HS-27A (cell line): ENCODE measurements at places on chromosomes 5 and 9.

DNA sequence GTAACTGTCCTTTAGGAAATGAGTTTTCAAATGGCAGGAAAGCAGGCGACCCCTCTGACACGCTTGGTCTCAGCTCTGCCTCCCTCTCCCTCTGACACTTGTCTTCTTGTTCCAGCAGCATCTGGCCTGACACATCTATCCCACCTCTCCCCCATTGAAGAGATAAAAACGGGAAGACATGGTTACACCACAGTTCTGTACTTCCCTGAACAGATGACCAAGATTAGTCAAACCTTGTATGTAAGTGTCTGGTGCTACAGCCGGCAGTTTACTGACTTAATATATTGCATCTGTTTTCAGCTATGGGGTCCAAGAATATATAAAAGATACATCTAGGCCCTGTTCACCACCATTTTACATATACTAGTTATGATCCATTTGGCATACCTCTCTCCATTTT lies 29.6 kb upstream of the MLLT3 start:
- no peak for DNase-seq

DNA sequence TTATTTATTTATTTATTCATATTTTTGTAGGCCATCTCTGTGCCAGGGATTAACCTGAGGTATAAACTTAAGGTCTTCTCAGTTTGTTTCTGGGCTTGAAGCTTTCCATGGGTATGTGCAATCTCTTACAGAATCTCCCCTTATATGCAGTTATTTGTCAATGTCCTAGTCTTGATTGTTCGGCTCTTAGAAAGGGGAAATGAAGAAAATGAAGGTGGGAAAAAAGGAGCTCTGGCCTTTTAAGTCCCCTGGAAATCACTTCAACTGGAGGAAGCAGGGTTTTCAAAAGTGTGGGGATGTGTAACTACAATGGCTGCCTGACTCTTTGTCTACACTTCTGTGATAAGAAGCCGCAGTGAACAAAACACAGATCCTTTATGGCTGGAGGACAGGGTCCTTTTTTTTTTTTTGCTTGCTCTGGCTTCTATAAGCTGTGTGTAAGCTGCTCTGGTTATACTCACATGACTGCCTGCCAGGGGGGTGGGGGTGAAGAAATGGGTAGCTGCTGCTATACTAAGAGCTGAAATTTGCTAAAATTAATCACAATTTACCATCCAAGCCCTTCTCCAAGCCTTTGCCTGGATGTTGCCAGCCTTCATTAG lies 33.7 kb downstream of the CENPP start:
- no peak for DNase-seq

GRCh38 chr5:72115296-72115695 lies 8.0 kb downstream of the MAP1B start:
- DNase-seq: no peak

DNA sequence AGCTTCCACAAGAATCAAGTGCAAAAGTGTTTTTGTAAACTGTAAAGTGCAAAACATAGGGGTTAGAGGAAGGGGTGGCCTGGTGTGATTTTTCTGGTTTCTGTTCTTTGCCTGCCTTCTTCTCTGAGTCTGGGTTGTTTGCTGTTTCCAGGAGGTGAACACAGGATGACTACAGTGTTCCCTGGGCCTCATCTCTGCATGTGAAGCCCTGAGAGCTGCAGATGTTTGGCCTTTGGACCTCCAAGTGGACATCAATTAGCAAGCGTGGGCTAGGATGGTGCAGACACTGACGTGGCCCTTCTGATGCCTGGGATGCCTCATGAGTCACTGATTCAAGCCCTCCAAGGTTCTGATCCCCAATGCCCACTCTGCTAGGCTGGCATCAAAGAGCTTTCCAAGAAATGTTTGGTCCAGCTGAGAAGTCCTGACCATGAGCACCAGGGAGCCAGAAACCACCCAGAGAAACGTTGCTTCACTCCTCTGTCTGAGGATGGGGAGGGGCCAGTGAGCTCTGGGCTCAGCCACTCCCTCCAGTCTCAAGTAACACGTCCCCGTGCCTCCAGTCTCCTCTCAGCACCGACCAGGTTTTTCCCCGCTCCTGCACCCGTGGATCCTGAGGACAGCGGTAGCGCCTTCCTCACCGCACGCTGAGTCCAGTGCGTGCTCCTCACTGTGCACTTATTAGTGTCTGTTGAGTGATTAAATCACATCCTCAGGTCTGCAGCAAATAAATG lies 7.6 kb downstream of the IL9 start:
- no peak for DNase-seq

DNA sequence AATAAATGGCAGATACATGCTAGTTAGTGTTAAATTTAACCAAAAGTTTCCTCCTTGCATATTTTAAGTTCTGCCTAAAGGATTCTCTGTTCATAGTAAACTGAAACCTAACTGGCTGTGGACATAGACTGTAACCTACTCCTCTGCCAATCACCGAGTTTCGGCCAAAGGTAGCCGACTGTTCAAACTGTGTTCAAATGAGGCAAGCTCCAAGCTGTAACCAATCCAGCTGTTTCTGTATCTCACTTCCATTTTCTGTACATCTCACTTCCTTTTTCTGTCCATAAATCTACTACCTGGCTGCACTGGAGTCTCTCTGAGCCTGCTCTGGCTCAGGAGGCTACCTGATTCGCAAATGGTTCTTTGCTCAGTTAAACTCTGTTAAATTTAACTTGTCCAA lies 44.1 kb downstream of the KCNV2 start:
- DNase-seq: no peak

DNA sequence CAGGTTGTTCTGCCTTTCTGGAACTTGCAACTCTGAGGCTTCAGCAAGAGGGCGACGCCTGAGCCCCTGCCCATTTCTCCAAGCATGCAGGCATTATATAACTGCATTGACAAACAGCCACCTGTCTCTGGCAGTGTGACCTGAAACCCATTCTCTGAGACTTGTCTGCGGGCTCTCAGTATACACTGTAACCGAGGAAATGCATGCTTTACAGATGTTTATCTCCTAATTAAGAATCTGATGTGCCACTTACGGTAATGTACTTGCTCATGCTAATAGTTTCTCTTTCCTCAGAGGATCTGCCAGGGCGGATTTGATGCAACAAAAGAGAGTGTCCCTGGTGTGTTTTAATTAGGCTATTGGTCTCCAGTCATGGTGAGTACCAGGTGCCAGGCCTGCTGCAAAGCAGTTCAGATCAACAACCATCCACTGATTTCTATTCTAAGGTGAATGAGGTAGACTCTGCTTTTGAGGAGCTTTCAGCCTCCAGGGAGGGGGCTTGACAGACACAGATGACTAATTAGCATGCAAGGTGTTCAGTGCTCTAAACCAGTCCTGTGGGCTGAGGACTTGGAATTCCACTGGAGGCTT lies 593.7 kb upstream of the KLF4 start:
- DNase-seq: no peak

- DNase-seq: no peak
Observed at GRCh38 chr5:98804066-98804465, 30.6 kb downstream of the RGMB start.

DNA sequence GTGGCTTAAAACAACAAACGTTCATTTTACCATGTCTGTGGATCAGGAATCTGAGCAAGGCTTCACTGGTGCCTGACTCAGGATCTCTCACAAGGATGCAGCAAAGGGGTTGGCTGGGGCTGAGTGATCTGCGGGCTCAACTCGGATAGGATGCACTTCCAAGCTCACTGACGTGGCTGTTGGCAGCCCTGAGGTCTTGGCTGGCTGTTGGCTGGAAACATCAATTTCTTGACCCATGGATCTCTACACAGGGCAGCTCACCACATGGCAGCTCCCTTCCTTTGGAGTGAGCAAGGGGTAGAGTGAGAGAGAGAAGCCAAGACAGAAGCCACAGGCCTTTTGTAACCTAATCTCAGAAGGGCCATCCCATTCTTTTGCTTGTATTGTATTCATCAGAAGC lies 202.1 kb downstream of the NXNL2 start:
- no peak for DNase-seq

GRCh38 chr5:92505145-92505544 lies 1075.9 kb downstream of the NR2F1-AS1 start:
- DNase-seq: no peak

DNA sequence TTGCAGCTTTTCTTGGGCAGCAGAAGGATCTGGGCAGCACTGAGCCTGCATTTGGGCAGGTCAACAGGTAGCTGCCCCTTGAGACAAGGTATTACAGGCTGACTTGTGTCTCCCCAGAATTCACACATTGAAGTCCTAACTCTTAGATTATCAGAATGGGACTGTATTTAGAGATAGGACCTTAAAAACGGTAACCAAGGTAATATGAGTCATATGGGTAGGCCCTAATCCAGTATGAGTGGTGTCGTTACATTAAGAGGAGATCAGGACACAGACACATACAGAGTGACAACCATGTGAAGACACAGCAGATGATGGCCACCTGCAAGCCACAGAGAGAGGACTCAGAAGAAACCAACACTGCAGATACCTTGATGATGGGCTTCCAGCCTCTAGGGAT lies 3.2 kb downstream of the C1QTNF2 start:
- no peak for DNase-seq

DNA sequence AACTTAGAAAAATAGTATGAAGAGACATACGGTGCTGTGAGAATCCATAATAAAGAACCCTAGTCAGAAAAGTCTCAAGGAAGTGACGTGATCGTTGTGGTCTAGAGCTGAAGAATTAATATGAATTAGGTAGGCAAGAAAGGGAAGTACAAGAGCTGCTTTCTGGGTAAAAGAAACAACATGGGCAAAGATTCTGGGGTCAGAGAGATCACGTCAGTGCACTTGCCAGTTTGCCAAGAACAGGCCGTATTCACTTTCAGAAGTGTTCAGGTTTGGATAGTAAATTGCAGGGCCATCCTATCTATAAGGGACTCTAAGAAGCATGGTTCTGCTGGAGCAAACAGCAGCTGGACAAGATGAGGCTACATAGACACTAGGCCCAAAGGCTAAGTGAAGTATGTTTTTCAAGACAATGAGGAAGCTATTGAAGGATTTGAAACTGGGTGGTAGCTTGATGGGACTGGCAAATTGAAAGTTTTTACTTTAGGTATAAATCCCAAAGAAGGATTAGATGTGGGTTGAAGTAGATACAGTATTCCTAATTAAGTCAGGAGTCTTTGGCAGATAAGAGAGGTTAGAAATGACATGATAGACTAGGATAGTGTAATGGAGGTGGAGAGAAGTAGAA lies 4.8 kb upstream of the CHD1 start:
- no peak for DNase-seq

DNA sequence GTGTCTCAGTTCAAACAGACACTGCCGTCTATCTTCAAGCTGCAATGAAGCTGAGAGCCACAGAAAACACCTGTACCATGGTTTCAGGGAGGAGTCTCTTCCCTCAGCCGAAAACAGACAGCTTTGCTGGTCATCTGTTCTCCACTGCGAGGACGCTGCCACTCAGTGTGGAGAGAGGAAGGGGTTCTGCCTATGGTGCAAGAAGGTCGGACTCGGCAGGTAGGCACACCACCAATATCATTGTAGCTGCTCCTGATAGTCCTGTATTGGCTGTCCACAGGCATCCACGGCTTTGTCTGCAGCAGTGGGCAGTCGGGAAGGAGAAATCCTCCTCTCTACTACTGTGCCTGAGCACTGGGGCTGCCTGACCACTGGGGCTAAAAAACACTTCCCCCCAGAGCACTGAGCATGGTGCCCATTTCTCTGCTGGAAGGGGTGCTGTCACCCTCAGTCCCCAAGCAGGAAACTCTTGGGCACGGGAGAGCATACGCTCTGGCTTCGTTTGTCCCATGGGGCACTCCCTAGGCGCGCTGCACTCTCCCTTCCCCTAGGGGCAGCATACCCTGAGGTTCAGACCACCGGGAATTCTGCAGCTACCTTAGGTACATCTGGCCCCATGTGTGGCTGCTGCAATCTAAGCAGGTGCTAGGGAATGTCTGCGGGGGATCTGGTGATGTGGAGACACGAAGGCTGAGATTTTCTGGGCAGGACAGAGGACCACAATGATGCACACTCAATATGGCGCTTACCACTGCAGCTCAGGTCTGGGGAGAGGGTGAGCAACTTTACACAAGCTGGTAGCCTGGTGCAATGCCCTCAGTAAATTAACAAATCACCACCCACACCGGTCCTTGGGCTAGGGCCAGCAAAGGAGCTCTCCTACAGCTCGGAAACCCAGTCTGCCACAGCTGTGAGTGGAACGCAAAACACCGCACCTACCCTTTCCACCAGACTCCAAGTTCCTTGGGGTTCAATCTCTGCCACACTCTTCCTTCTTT lies 880.9 kb upstream of the SEMA6A start:
- no peak for DNase-seq

DNA sequence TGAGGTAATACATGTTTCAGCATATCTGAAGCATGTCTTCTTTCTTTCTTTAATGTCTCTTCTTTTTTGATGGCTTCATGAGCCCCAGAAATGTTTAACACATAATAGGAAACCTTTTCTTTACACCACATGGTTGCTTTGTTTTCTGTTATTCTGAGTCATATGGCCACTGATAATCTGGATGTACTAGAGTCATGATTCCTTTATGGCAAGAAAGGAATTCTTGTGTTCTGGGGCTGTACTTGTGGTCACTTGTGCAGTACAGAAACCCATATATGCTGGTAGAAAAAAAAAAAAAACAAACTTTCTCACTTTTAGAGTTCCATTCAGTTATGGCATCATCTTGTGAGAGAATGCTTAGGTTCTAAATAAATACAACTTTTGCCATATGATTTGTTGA lies 1669.3 kb upstream of the CDH9 start:
- DNase-seq: no peak

- no peak for DNase-seq
Observed at GRCh38 chr9:85137696-85138095, 468.2 kb downstream of the NTRK2 start.

GRCh38 chr9:94156348-94157049 lies 72.2 kb downstream of the PTPDC1 start:
- DNase-seq: no peak

GRCh38 chr5:140111011-140111858 lies 2.7 kb upstream of the PURA start:
- no peak for DNase-seq

- DNase-seq: no peak
Observed at GRCh38 chr5:74369173-74369572, 271.4 kb downstream of the ENC1 start.

- DNase-seq: no peak
Observed at GRCh38 chr9:37769306-37769705, 15.6 kb downstream of the EXOSC3 start.

DNA sequence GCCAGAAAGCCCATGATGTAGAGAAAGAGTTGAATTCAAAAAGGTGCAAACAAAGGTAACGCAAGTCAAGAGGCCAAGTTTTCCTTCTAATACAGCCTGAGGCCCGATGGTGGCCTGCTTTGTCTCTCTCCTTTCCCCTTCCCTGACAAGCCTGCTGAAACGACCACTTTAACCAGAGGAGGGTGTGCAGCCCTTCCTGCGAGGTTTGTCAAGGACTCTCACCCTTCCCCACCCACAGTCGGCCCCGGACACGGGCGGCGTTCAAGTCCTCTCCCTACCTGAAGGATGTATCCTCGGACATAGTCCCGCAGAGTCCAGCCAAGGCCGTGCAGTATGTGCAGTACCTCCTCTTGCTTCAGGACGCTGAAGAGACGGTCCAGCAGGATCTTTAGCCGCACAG lies 318.2 kb downstream of the BNC2 start:
- DNase-seq: no peak

DNA sequence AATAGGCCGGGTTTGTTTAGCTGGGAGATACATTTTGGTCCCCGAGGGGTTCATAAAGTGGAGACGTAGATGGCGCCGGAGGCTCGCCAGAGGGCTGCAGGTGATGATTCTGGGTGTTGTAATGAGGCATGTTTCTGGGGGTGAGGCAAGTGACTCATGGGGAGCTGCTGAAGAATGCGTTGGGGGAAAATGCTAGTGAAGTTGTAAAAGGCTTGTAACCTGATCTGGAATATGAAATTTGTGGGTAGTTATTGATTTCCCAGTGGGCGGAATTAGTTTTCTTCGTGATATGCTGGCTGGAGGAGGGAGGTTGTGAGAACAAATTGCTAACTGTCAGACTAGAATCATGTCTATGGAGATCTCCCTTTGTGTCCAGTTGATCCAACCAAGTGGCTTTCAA lies 158.3 kb downstream of the DOCK2 start:
- no peak for DNase-seq
